ENCODE measurements at places on chromosomes 6 and 20.

DNA sequence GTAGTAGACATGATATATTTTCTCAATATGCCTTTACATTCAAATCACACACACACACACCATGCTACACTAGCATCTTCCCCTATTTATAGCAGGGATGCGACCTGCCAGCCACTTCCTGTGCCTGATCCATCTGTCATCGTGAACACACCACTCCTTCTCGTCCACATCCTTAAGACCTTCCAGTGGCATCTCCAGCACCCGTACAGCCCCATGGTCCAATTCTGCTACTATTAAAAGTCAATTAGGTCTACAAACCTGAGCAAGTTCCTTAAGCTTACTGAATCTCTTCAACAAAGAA lies 54.5 kb downstream of the KIF16B start:
- no peak for DNase-seq

GRCh38 chr20:54479138-54479906 lies 3.9 kb downstream of the DOK5 start:
- no peak for DNase-seq

- no peak for DNase-seq
Measured at GRCh38 chr20:62367136-62367632, at the start of gene LAMA5. LAMA5 (minus strand) TSS chr20:62367312; CDS start chr20:62367245, 67 bp downstream.

GRCh38 chr6:169669147-169669546 lies 32.7 kb downstream of the WDR27 start:
- DNase-seq = no peak

GRCh38 chr20:48141660-48142515 lies 356.6 kb upstream of the SULF2 start:
- DNase-seq = no peak

- DNase-seq = no peak
Measured at GRCh38 chr6:20631549-20631924, 97.3 kb downstream of the CDKAL1 start.

- no peak for DNase-seq
Measured at GRCh38 chr20:22490287-22491193, 93.8 kb downstream of the FOXA2 start.

DNA sequence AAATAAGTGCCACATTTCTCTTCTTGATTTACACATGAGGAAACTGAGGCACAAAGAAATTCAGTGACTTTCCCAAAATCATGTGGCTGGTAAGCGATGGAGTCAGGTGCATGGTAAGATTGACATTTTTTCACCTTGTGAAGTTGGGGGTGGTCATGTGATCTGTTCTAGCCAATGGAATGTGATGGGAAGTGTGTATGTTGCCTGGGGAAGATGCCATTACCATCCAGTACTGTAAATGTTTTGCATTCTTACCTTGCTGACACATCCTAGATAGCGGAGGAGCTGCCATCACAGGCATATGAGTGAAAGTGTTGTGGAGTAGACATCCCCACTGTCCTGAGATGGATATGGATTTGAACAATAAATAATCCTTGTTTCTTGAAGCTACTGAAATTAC lies 499.6 kb upstream of the SULF2 start:
- DNase-seq = peak; percentile 41

GRCh38 chr6:46882645-46883044 lies 39.1 kb downstream of the ADGRF5 start:
- no peak for DNase-seq

GRCh38 chr20:620246-620645 lies 10.1 kb upstream of the TCF15 start:
- no peak for DNase-seq

- DNase-seq = no peak
Measured at GRCh38 chr20:39600871-39601270, 638.7 kb downstream of the DHX35 start.

DNA sequence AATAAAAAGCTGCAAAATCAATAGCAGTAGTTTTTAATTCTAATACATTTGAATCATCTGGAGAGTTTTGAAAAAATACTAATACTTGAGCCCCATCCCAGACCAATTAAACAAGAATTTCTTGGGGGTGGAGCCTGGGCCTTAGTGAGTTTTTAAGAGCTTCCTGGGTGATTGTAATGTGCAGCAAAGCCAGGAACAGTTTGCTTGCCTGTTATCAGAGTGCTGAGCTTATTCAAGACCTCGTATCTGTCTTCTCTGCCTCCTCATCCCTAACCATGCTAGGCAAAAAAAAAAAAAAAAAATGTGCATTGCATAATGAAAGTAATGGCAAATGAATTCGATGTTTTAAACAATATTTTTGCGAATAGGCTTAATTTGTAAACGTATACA lies 36.4 kb upstream of the MYB start:
- no peak for DNase-seq

All from non-pigmented ciliary epithelial cell (primary cell).